ENCODE measurements at places on chromosomes 7 and 10.

DNA sequence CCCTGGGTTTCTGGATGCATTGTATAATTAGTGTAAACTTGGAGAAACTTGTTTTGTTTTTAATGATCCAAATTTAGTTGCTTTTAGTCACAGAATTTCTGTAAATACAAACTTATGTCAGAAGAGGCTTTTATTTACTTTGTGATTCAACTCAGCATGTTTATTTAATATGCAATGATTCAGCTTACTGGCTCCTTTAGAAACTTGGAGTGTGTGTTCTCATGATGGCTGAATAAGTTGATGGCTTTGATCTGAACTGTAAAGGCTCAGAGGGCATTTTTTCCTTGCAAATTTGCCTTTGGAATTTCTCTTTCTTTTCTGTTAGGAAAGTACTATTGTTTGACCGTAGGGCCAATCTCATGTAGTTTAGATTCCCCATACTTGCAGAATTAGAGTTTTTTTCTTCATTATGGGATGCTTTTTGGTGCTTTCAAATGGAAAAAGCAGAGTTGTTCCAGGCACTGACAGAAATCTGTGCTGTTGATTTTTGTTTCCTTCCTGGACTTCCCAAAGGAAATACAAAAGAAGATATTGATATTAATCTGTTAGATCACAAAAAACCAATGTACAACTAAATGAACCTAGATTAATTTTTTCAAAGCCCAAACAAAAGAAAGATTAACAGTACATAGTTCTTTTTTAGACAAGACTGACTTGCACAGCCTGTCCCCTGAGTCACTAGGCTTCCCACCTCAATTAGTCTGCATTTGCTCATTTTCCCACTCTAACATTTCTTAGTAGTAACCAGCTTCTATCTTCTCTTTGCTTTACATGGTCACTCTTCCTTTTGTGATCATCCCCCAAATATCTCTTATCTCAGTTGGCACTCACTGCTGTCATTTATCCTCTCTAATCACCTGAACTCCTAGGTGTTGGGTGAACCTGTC lies 96.8 kb upstream of the AGR3 start:
- no peak for DNase-seq

DNA sequence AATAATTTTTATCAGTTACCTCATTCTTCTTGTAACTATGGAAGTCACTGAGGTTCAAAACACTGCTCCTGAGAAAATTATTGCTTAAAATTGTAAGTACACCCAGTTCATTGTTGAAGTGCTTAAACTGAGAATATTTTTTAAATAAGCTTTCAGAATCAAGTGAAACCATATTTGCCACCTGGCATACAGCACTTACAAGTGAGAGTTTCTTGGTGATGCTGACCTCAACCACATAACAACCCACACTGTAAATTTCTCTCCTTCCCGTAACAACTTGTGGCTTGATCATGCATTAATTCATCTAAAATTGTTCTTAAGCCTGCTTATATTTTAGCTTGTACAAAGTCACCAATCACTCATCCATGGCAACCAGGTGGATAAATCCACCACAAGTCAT lies 34.0 kb downstream of the IMMP2L start:
- no peak for DNase-seq

DNA sequence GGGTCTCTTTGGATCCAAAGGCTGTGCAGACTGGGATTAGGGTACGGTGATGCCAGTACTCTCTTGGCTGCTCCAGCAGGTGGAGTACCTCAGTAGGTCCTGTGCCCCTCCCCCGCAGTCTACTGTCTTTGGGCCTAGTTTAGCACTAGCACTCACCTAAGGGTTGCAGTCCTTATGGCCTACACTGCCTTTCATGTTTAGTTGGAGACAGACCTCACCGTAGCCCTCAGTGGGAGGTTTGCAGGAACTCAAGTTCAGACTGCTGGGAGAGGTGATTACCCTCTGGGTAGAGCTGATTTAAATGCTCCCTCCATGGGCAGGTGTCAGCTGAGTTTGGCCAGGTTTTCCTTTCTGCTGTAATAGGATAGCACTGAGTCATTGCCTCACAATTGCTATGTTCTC lies 210.8 kb upstream of the TMEM196 start:
- DNase-seq, result no peak

GRCh38 chr7:142745745-142746144 lies 3.5 kb upstream of the PRSS1 start:
- no peak for DNase-seq
